ENCODE measurements at places on chromosomes 3 and 15. TPM values are rescaled to one million over a fixed set of nuclear protein-coding genes. Genes with fewer than 3 reads are reported as not detected.

Gene ANKRD63
- total RNA-seq = not detected

Gene LMAN1L
- total RNA-seq = 0.33 TPM

Gene CADM2
- total RNA-seq = 0.21 TPM

Gene PARL
- total RNA-seq = 108 TPM

Gene CCRL2
- 3.1 TPM for total RNA-seq
